ENCODE measurements at places on chromosomes 2 and 18. TPM values are rescaled to one million over a fixed set of nuclear protein-coding genes. Genes with fewer than 3 reads are reported as not detected.

HOXD3 gene
- not detected for polyA plus RNA-seq

CYP27C1 gene
- polyA plus RNA-seq = 1.3 TPM

HOXD9 gene
- not detected for polyA plus RNA-seq

CAPN14 gene
- polyA plus RNA-seq = not detected

- no peak for DNase-seq
Measured at GRCh38 chr18:50331691-50332090, 43.2 kb upstream of the SKA1 start.

DNA sequence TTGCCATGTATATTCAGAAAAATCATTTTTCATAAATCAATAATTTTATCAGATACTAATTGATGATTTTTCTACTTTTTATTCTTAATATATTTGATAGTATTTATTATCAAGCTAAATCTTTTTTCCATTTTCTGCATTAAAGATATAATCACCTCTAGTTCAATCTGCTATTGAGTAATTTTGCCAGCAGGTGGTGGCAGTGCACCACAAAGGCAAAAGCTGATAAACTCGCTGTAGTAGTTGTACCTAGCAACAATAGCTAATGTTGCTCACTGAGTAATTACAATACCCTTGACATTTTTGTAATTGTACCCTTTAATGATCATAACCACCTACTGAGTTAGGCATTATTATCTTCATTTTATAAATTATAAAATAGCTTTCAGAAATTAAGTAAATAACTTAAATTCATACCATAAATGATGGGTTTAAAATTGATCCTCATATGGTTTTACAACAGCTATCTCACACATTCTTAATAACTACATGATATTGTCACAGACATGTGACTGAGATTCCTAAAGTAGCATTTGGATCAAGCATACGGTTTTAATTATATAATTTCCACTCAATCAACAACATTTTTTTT lies 52.0 kb upstream of the CALCRL start:
- DNase-seq = peak; percentile 71

GRCh38 chr2:204776781-204777559 lies 231.7 kb downstream of the PARD3B start:
- no peak for DNase-seq

DNA sequence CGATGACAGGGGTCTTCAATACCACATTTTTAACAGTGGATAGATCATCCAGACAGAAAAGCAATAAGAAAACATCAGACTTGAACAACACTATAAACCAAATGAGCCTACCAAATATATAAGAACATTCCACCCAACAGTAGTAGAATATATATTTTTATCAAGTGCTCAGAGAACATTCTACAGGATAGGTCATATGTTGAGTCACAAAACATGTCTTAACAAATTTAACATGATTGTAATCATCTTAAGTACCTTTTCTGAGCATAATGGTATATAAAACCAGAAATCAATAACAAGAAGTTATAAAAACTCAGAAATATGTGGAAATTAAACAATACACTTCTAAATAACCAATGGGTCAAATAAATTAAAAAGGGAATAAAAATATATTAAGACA lies 194.0 kb upstream of the CYP26B1 start:
- no peak for DNase-seq

GRCh38 chr18:57802213-57803102 lies 657 bp downstream of the ATP8B1 start:
- peak; percentile 73 for DNase-seq

DNA sequence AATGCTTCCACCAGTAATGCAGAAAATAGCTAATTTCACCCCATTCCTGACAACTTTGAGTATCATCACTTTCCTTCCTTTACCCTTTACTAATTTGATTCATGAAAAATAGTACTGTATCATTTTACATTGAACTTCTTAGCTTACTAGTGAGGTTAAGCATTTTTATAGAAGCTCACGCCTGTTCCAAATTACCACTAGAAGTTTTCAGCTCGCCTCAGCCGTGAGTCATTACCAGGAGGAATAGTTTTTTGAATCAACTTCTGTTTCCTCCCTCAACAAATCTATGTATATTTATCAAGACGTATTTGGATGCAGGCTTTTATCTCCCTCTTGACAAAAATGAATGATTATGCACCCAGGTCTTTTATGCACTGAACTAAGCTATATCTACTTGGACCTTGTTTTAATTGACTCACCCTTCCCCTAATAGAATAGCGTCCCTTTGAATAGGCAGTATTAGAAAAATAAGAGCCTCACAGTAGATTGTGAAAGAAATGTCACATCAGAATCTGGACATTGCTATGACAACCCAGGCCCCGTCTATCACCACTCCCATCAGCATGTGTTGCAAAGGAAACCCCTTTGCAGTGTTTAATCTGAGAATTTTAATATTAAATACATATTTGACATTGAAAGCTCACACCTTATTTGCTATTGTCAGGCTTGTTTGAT lies 207.4 kb upstream of the NRP2 start:
- no peak for DNase-seq

GRCh38 chr18:519019-519879 lies 18.7 kb upstream of the COLEC12 start:
- no peak for DNase-seq

GRCh38 chr2:73324126-73324725 lies 30.9 kb upstream of the EGR4 start:
- no peak for DNase-seq

DNA sequence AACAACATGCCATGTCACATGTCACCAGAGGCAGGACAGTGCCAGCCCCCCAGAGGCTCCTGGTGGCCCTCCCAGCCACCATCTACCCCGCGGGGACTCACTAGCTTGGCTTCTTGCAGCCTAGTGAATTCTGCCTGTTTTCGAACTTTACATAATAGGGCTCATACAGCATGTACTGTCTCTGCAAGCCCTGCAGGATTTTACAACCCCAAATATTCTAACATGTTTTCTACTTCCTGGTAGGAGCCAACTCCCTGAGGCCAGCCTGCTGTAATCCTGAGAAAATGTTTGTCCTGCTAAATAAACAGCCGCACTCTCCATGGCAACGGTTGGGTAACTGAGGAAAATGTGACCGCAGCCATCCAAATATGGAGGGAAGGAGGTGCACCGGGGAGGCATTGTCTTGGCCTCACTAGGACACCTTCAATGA lies 2.7 kb downstream of the PER2 start:
- DNase-seq = no peak

DNA sequence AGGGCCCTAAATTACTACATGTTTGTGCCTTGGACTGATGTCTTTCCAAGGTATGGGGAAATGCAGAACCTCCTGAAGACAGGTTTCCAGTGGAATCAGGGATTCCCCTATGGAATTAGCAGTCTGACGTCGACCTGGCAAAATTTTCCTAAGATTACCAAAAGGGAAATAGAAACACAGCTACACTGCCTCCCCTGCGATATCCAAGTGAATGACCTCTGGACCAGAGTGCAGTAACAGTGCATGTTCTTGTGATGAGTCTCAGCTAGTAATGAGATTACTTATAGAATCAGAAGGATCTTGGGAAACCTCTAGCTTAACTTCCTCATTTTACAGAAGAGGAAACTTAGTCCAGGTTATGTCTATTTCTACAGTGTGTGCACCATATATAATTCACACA lies 21.3 kb upstream of the CHST9 start:
- DNase-seq = no peak

GRCh38 chr2:232473467-232473890 lies 14.2 kb downstream of the ECEL1 start:
- no peak for DNase-seq

DNA sequence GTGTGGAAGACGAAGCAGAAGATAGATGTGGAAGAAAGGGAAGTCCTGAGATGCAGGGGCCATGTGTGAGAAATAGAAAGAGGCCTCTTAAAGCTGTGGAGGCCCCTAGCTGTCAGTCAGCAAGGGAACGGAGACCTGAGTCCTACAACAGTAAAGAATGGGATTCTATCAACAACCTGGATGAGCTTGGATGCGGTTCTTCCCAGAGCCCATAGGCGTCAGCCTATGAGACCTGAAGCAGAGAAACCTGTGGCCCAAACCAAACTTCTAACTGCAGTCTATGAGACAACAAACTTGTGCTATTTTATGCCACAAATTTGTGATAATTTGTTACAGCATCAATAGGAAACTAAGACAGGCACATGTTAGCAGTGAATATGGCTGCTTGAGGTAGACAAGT lies 583.7 kb downstream of the ADCYAP1 start:
- no peak for DNase-seq

All from H1 (cell line).